ENCODE measurements at places on chromosomes 4 and X. TPM values are rescaled to one million over a fixed set of nuclear protein-coding genes. Genes with fewer than 3 reads are reported as not detected.

The IL1RAPL2 gene
- 1.3 TPM for polyA plus RNA-seq

The KCTD8 gene
- 3.3 TPM for polyA plus RNA-seq

The AKAP14 gene
- polyA plus RNA-seq, result 0.24 TPM

The BEX4 gene
- polyA plus RNA-seq, result 182 TPM

DNA sequence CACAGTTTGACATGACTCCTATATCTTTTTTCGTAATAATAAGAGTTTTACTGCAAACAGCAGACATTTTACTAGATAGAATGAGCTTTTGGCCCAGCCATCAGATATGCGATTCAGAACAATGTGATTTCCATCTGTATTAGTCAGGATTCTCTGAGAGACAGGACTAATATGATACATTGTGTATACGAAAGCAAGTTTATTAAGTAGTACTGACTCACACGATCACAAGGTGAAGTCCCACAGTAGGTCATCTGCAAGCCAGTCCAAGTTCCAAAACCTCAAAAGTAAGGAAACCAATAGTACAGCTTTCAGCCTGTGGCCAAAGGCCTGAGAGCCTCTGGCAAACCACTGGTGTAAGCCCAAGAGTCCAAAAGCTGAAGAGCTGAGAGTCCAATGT is 24.1 kb downstream of the CXCL8 start:
- no peak for DNase-seq

GRCh38 chr4:140884431-140885058 is 128.4 kb upstream of the TBC1D9 start:
- no peak for DNase-seq

GRCh38 chr4:79882806-79883205 is 190.2 kb downstream of the ANTXR2 start:
- no peak for DNase-seq

DNA sequence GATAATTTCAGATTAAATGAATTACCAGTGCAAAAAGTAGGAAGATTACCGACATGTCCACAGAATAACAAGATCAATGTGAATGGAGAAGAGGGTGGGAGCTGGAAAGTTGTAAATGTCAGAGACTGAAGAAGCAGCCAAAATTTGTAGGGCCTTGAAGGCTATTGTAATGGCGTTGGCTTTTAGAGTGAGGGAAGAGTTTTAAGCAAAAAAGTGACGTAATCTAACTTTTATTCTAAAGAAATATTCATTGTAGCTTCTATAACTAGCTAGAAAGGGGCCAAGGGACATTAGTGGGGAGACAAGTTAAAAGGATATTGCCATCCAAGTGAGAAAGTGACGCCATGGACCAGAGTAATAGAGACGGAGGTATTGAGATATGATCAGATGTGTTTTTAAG is 63.3 kb upstream of the PCDH7 start:
- no peak for DNase-seq

- DNase-seq, result no peak
Measured at GRCh38 chrX:120302434-120302833, 8.8 kb downstream of the TMEM255A start.

All from renal cortex interstitium (tissue), 15 donors.